ENCODE measurements at places on chromosomes 13 and 19. TPM values are rescaled to one million over a fixed set of nuclear protein-coding genes. Genes with fewer than 3 reads are reported as not detected.

The PGLYRP2 gene
- total RNA-seq, result not detected

The FBXL12 gene
- total RNA-seq, result 34.8 TPM

The SIGLEC12 gene
- not detected for total RNA-seq

The FPR2 gene
- total RNA-seq, result not detected

DNA sequence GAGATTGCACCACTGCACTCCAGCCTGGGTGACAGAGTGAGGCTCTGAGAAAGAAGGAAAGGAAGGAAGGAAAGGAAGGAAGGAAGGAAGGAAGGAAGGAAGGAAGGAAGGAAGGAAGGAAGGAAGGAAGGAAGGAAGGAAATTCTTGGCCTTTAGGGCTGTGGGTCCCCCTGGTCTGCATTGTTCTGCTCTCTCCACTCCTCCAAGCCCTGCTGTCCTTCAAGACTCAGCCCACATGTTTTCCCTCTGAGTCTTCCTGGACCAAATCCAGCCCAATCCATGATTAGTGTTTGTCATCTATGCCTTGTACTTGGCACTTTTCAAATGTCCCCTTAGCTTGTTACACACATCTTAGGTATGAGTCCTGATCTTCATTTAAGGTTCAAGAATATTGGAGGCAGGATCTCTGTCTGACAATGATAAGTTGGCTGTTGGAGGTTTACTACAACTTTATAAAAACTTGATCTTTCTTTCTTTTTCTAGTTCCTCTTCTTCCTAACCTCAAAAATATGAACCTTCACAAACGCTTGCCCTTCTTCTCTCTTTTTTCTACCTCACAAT is 48.8 kb upstream of the INTS6 start:
- DNase-seq, result no peak

- no peak for DNase-seq
Observed at GRCh38 chr13:47332149-47332548, 435.3 kb upstream of the HTR2A start.

GRCh38 chr13:45368005-45368404 is 27.0 kb upstream of the TPT1 start:
- no peak for DNase-seq

- DNase-seq, result no peak
Observed at GRCh38 chr13:40024967-40025714, 369.7 kb downstream of the COG6 start.

DNA sequence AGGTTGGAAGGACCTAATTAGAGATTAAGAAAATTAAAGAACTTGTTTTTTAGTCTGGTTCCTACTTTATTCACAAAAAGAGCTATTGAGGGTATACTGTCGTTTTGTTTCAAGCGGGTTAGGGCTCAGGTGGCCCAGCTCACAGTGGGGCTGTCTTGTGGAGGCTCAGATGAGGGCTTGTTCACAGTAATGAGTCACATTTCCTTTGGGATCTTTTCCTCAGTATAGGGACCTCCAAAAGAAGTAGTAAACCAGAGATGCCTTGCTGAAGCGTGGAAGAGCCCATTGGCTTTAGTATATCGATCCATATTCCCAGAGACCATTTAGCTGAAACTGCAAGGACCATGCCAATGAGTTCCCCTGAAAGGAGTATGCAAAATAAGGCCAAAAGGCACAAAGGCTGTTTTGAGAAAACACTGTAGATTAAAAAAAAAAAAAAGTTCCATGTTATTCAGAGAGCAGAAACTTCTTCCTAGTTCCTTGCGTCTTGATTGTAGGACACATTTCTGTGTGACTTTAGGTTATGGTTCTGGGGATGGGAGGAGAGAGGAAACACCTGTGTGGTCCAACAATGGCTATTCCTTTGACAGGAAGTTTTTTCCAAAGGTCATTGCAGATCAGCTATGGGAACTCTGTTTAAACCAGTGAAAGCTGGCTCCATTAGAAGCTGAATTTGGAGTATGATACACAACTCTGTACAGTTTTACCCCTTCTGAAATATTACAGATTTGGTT is 32.8 kb upstream of the GPI start:
- DNase-seq, result no peak

DNA sequence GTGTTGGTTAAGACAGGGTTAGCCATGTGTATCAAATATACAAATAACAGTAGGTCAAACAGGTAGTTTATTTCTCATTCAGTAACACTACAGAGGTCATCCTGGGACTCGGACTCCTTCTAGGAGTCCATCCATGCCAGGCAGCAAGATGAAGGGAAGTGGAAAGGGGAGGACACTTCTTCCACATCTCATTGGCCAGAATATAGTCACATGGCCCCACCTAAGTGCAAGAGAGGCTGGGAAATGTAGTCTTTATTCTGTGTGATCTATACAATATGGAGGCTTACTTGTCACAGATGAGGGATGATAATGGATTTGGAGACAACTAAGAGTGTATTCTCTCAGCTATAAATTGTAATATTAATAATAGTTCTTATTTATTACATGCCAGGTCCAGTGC is 31.1 kb downstream of the RDH8 start:
- peak; percentile 18 for DNase-seq

DNA sequence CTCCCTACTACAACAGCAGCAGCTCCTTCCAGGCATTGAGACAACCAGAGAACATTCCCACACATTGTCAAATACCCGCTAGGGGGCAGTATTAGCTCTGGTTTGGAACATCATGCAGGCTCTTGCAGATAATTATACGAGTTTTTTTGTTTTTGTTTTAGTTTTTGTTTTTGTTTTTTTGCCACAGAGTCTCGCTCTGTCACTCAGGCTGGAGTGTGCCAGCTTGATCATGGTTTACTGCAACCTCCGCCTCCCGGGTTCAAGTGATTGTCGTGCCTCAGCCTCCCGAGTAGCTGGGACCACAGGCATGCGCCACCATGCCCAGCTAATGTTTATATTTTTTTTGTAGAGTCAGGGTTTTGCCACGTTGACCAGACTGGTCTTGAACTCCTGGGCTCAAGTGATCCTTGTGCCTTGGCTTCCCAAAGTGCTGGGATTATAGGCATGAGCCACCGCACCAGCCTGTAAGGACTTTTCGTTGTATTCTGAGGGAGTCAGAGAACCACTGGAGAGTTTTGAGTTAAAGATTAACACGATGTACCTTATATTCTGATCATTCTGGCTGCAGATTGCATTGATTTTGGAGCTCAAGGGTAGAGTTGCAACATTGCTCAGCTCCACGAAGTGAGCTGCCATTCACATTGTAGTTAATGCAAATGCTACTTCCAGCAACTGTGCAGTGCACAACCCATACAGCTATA is 41.7 kb upstream of the CEACAM20 start:
- DNase-seq, result peak; percentile 21

GRCh38 chr13:111139873-111140561 is 24.9 kb downstream of the ARHGEF7 start:
- no peak for DNase-seq

Data from CD4-positive, CD25-positive, alpha-beta regulatory T cell (primary cell).